ENCODE measurements at places on chromosomes 13 and 19.
A peak's percentile ranks its signal among the peaks of the same experiment; 100 is the strongest.

GRCh38 chr13:108574856-108575255 is 54.6 kb upstream of the MYO16 start:
- DNase-seq, result no peak

GRCh38 chr19:54431255-54431838 is 16.1 kb downstream of the TTYH1 start:
- DNase-seq, result no peak

- DNase-seq, result no peak
Measured at GRCh38 chr19:53824134-53824611, at the start of gene NLRP12. Gene NLRP12, minus strand, starts transcription at chr19:53824314. Its CDS starts 140 bp downstream, at chr19:53824174.

GRCh38 chr13:48890391-48890790 is 85.3 kb upstream of the FNDC3A start:
- DNase-seq, result no peak

GRCh38 chr13:92355213-92355612 is 871.4 kb upstream of the GPC6 start:
- no peak for DNase-seq

GRCh38 chr19:5691822-5692722 is 2.0 kb downstream of the RPL36 start:
- DNase-seq, result no peak

GRCh38 chr13:44230071-44230470 is 143.6 kb upstream of the SERP2 start:
- no peak for DNase-seq

- no peak for DNase-seq
Measured at GRCh38 chr13:110491869-110492678, 69.4 kb downstream of the RAB20 start.

GRCh38 chr19:14786421-14786851 is 8.1 kb upstream of the ADGRE2 start:
- DNase-seq, result peak; percentile 63

GRCh38 chr13:64928696-64929499 is 2301.2 kb downstream of the PCDH9 start:
- DNase-seq, result peak; percentile 22

DNA sequence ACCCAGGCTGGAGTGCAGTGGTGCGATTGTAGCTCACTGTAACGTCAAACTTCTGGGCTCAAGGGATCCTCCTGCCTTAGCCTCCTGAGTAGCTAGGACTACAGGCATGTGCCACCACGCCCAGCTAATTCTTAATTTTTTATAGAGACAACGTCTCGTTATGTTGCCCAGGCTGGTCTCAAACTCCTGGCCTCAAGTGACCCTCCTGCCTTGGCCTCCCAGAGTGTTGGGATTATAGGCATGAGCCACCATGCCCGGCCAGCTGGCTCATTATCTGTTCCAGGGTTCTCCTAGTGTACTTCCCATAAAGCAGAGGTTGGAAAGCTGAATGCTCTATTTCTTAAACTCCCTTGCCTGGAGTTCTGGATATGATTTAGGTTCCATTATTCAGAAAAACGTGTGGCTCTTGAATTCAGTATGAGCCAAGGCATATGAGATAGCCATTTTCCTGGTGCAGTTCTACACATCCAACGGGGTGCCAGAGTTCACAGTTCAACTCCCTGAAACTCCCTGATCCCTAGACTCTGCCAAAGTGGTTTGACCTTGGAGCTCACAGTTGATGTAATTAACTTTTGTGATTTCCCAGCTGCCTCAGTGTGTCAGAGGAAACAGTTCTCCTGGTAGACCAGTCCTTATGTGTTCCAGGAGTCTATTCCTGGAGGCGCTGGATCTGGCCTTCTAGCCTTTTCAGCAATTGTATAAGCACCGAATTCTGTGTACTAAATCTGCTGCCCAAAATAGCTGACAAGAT is 21.6 kb downstream of the GPR183 start:
- no peak for DNase-seq

DNA sequence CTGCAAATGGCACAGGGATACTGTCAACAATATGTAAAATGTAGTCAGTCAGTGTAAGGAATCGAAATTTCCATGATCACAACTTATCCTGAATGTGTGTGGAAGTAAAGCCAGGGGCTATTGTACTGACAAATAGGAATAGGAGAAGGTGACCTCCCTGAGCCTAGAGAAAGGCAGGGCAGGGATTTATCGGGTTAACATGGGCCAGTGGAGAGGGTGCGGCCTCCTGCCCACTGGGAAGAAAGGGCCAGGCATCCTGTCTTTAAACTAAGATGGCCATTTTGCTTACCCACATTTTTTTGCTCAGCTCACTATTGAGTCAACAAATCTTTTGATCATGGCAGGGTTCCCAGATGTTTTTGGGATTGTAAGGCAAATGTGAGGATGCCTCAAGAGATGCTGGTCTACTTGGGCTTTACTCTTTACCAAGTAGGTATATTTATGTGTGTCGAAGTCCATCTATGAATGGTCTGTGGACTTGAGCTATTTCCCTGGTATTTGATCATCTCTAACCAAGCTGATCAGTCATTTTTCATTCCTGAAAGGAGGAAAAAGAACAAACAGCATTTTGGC is 116.6 kb upstream of the RNF113B start:
- DNase-seq, result no peak

Data from GM13977 (cell line).